ENCODE measurements at places on chromosomes 5 and 9.

DNA sequence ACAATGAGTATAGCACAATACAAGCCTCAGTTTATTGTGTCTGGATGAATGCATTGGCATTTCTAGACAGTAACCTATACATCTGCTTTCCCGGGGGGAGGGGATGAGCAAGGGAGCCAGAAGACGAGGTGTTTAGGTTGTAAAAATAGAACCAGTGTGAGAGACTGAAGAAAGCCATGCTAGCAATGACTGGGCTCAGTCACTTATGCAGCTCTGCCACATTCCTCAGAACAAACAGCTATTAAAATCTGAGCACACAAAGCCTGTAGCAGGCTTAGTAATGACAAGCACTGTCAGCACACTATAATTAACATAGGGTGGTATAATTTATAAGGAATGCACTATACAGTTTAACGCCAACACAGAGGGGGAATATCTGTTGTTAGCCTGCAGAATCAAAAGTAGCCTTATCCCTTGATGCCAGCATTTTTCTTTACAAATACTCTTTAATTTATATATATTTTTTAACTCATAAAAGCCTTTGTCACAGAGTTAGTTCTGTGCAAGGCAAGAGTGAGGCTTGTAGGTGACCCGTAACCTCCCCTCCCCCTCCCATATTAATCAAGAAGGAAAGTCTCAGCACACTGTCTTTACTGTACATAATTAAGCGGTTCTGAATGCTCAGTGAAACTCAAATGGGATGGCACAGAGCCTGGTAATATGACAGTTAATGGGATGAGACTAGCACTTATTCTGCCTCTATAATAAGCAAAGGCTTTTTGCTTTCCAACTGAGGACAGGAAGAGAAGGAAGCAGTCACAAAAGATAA is 295.4 kb downstream of the CSNK1G3 start:
- DNase-seq = no peak

GRCh38 chr5:163505368-163506094 is at the start of gene MAT2B:
TSS of gene MAT2B (plus strand) at chr5:163505619. CDS start at chr5:163505687, 68 bp downstream.
- peak; percentile 81 for DNase-seq

- DNase-seq = no peak
Measured at GRCh38 chr9:71353720-71354119, 232.3 kb upstream of the TRPM3 start.

- DNase-seq = peak; percentile 35
Measured at GRCh38 chr9:37902796-37903646, 906 bp downstream of the SLC25A51 start.

DNA sequence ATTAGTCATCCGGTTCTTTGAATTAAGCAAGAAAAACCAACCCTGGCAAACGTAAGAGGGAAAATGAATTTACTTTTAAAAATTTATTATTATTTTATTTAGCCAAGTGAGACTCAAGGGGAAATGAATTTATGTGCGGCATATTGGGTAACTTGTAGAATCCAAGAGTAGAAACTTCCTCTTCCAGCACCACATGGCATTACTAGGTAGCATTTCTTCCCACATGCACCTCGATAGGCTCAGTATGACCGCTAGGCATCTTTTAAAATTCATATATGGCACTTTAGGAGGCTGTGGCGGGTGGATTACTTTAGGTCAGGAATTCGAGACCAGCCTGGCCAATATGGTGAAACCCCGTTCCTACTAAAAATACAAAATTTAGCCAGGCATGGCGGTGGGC is 17.6 kb upstream of the MYO10 start:
- no peak for DNase-seq

- no peak for DNase-seq
Measured at GRCh38 chr9:84667571-84668195, 1.8 kb upstream of the NTRK2 start.

GRCh38 chr9:80097476-80097875 is 525.7 kb downstream of the TLE4 start:
- no peak for DNase-seq

- no peak for DNase-seq
Measured at GRCh38 chr9:100084734-100085133, 14.1 kb downstream of the ERP44 start.

GRCh38 chr5:111627862-111628261 is 115.5 kb upstream of the STARD4 start:
- DNase-seq = no peak

DNA sequence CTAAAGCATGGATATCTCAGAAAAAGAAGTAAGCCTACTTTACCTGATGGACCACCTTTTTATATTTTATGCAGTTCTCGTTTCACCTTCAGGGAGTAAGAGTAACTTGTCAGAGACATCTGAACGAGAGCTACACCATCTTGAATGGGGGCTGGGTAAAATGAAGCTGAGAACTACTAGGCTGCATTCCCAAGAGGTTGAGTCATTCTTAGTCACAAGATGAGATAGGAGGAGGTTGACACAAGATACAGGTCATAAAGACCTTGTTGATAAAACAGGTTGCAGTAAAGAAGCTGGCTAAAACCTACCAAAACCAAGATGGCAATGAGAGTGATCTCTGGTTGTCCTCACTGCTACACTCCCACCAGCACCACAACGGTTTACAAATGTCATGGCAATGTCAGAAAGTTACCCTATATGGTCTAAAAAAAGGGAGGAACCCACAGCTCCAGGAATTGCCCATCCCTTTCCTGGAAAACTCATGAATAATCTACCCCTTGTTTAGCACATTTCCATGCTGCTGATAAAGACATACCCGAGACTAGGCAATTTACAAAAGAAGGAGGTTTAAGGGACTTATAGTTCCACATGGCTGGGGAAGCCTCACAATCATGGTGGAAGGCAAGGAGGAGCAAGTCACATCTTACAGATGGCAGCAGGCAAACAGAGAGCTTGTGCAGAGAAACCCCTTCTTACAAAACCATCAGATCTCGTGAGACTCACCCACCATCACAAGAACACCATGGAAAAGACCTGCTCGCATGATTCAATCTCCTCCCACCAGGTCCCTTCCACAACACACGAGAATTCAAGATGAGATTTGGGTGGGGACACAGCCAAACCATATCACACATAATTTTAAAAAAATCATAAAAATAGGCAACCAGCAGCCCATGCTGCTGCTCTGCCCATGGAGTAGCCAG is 62.5 kb downstream of the GIN1 start:
- DNase-seq = no peak

- DNase-seq = no peak
Measured at GRCh38 chr9:7210854-7211637, 453.3 kb downstream of the KDM4C start.

All from activated naive CD4-positive, alpha-beta T cell (primary cell).